Foreskin keratinocyte (primary cell): ENCODE measurements at places on chromosomes 4 and X.

GRCh38 chr4:139017861-139018260, 2.3 kb downstream of the NOCT start:
- no peak for DNase-seq

- no peak for DNase-seq
These were observed 24.3 kb downstream of the CXCL13 start for GRCh38 chr4:77629885-77630284.

- DNase-seq = peak; percentile 80
These were observed 158.2 kb upstream of the DDIT4L start for GRCh38 chr4:100348473-100348872.

GRCh38 chr4:177480795-177481194, 38.6 kb upstream of the AGA start:
- DNase-seq = peak; percentile 84

DNA sequence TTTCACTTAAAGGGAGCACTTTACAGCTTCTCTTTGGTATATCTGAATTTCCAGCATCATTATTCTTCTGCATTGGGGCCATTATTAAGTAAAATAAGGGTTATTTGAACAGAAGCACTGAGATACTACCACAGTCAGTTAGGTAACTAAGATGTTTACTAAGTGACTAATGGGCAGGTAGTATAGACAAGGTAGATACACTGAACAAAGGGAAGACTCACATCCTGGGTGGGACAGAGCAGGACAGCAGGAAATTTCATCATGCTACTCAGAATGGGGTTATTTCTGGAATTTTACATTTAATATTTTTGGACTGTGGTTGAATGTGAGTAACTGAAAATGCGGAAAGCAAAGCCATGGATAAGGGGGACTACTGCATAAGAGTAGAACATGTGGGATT, 316.0 kb downstream of the CCSER1 start:
- peak; percentile 68 for DNase-seq

GRCh38 chrX:4844376-4844775, 1130.9 kb upstream of the PRKX start:
- no peak for DNase-seq

- no peak for DNase-seq
These were observed 82.0 kb upstream of the CLDN34 start for GRCh38 chrX:9885150-9885549.
